Activated CD4-positive, alpha-beta T cell treated with anti-CD3 and anti-CD28 coated beads, Interleukin-2, amount 50 U/mL, for 48 hours (primary cell): ENCODE measurements at places on chromosomes 6 and 20.

GRCh38 chr6:12384357-12384912 lies 94.3 kb downstream of the EDN1 start:
- DNase-seq = no peak

DNA sequence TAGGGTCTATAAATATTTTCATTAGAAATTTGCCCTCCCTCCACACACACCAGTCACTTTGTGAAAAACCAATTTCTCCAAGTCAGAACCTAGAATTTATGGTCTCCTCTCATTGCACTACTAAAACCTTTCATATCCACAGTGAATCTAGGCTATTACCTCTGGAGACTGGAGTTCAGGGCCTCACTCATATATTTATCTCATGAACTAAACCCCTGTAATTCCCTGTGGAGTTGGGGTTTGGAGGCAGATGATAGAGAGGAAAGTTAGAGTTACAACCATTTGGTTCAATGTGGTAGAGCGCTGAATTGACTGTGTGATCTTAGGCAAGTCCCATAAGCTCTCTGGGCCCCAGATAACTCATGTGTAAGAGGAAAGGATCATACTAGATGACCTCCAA lies 18.2 kb upstream of the CEP85L start:
- no peak for DNase-seq

DNA sequence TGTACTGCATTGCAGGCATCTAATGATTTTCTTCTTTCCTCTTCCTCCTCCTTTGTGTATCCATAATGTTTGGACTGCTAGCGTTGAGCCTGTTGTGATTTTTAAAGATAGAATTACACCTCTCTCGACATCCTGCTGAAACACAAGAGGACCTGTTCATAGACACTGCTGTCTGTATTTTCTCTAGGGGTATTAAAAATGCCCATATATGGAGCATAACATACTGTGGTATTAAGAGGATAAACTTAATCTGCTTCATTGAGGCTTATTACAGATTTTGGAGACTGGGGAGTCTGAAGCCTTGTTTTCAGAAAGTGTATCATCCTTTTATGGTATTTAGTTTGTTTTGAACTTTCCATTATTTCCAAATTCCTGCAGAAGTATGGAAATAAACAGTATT lies 414.3 kb downstream of the CDKAL1 start:
- no peak for DNase-seq

DNA sequence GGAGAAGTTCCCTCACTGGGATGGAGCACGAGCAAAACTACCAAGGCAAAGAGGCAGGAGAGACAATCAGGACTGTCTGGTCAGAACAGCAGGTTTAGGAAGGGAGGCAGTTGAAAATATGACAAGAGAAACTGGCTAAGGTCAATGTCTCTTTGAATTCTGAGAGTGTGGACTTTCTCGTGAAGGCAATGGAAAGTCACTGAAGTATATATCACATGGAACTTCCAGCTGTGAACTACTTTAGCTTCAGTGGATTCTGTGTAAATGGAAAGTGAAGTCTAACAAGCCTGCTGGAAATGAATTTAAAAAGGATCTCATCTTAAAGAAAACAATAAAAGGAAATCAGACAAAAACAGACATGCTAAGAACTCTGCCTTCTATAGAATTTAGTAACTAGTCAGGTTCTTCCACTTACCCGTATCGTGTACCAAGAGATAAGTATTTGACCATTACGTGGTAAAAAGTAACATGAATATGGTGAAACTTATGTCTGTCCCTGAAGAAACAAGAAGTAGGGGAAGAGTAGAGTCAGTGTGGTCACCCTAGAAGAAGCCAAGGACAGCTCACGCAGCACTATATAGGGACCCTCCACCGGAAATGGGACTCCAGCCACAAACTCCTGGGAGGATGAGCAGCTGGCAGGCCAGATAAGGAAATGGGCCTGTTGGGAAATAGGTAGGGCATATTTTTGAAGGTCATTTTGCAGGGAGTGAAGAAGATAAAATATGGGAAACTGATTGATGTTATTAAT lies 123.4 kb downstream of the MAP7 start:
- DNase-seq = no peak

DNA sequence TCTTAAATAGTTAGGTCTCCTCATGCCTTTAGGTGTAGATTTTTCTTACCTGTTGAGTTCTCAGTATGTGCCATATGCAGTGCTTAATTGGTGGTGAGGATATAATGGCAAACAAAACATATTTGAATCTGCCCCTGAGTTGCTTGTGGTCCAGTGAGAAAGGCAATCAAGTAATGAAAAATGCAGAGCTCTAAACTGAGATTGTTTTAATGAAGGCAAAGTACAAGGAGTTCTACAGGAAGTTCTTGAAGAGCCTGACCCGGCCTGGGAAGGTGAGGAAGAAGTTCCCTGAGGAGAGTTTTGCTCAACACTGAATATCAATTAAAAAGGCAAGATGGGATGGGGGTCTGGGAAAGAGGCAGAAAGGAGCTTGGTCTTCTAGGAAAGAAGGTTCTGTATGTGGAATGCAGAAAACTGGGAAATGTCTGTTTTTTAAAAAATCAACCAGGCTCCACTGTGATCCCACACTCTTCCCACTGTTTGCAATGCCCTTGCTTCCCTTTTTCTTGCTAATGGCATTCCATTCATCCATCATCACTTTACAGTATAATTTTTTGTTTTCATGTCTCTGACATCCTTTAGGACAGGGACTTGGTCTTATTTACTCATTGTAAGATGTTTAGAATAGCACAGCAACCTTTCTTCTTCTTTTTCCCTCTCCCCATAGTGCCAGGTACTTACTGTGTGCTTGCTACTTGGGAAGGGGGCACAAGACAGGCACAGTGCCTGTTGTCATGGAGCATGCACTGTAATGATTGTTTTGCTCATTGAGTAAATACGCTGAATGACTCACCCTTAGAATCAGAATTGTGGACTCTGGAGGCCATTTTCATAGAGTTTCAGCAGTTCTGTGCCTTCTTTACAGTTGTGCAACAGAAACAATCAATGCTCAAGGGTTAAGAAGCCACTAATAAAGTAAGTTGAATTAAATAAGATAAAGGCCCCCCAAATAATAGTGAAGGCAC lies 64.3 kb downstream of the ANKS1A start:
- DNase-seq = no peak

GRCh38 chr6:151219192-151219591 lies 20.6 kb upstream of the AKAP12 start:
- DNase-seq = no peak

DNA sequence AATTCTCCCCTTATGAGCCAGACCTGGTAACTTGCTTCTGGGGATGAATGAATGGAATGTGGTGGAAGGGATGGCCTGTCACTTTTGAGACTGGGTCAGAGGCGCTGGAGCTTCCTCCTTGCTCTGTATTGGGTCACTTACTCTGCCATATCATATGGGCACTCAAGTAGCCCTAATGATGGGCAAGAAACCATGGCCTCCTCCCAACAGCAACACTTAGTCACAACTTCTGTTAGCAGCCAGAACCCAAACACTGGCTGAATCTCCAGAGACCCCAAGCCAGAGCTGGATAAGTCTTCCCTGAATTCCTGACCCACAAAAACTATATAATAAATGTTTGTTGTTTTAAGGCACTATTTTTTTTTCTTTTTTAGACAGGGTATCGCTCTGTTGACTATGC lies 5.5 kb downstream of the E2F1 start:
- DNase-seq = no peak

DNA sequence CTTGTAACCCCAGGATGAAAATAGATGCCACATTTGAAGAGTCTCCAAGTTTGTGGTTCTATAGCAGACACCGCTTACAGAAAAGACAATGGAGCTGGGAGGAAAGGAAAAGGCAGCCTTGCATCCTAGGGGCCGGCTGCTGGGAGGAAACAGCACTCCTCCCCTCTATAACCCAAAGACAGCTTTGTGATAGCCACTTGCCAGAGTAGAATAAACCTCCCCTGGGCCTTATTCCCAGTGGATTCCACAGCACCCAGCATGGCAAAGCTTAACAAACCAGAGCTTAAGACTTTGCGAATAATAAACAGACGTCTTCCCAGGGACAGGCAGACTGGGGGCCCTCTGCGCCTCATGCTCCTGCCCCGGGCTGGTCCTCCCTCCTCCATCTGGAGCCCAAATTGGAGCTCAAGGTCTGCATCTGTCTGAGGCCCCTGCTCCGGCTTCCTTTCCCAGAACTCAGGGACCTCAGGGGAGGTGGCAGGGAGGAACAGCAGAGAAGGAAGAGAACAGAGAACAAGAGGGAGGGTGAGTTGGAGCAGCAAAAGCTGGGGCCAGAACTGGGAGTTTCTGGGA lies 8.8 kb upstream of the TAF8 start:
- no peak for DNase-seq

GRCh38 chr6:137882225-137882961 lies 15.3 kb downstream of the TNFAIP3 start:
- no peak for DNase-seq

- DNase-seq = no peak
Measured at GRCh38 chr6:169038691-169039090, 215.0 kb downstream of the THBS2 start.

DNA sequence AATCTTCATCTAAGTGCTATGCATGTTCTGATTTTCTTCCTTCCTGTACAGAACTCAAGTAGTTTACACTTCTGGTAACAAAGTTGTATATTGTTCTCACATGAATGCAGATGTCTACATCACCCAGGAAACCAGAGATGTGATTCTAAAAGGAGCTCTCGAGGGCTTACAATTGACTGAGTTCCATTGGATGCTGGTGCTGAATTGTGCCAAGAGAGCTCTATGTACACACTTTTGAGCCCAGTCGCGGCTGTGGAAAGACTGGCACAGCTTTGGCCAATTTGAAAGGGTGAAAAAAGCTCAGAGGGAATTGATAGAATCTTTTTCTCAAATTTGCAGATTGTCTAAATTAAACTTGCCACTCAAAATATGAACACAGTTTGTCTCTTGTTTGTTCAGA lies 340.7 kb downstream of the LMBRD1 start:
- no peak for DNase-seq

GRCh38 chr6:112298816-112299281 lies 44.5 kb upstream of the LAMA4 start:
- DNase-seq = no peak

DNA sequence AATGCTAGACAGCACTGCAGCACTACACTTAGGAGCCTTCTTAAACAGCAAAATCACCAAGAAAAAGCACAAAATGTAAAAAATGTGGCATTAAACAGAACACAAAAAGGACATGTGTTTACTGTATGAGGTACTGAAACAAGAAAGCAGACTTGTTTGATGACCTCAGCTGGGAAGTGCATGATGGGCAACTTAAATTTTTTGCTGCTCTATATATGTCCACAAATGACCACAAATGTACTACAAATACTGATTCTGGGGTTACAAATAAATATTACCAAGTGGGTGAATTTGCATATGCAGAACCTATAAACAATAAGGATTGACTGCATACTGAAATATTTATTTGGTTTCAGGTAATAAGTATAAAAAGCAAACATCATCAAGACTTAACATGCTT lies 13.1 kb downstream of the RAB23 start:
- no peak for DNase-seq

DNA sequence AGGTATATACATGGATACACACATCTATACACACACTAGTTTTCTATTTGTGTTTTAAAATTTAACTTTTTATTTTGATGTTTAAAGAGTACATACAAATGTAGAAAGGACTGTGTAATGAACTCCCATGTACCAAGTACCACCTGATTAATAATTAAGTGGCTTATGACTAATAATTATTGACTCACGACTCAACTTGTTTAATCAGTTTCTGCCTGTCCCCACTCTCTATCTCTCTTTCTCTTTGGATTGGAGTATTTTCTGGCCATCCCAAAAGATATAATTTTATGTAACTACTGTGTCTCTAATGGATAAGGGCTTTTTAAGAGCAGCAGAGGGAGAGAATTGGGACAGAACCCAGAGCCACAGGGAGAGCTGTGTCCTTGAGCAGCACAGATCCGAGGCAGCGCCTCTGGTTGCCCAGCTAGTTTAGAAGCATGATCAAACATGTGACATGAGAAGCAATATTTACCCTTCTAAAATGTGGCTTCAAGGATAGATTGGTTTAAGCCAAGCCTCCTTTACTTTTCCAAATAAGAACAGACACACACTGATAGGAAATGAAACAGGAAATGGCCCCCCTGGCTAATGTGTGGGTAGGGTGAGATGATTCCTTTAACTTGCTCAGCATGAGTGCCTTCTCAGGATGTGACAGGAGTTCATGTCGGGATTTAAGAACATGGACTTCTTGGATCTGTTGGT lies 81.0 kb downstream of the ERMARD start:
- no peak for DNase-seq

GRCh38 chr6:159788276-159788675 lies 1.1 kb downstream of the TCP1 start:
- DNase-seq = peak; percentile 19

- no peak for DNase-seq
Measured at GRCh38 chr6:132314432-132314831, 86.8 kb downstream of the MOXD1 start.

- no peak for DNase-seq
Measured at GRCh38 chr20:9412309-9412708, 102.1 kb upstream of the LAMP5 start.

DNA sequence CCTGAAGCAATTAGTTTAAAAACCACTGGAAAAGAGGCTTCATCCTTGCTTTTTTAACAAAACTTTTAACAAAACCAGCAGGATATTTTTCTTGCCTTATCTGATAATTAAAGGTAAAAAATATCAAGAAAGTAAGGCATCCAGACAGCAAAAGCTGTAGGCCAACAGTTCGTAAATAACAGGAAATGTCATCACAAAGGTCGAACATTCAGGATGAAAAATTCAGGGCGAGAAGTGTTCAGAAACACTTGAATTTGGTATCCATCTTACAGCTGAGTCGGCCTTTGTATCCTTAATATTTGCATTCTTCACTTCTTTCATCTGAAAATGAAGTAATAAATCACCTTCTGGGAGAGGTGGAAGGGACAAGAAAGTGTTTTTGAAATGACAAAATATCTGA lies 8.2 kb upstream of the FILIP1 start:
- no peak for DNase-seq
